ENCODE measurements at places on chromosomes 4 and X.
A peak's percentile ranks its signal among the peaks of the same experiment; 100 is the strongest.

DNA sequence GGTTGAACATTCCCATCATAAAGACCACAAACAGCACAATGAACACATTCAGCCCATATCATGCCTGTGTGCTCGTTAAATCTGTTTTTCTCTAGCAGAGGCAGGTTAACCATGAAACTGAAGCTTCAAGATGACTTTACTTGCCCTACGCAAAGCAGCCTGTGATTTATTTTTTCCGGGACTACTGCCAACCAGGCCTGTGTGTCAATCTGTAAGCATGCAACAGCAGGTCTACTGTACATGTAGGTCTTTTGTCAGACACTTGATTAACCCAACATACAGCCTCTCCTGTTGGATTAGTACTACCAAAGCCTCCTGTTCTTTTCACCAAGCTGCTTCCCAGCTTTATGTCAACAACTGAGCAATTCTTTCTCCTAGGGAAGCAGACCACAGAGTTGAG, 85.5 kb upstream of the ACSL1 start:
- DNase-seq, result no peak

DNA sequence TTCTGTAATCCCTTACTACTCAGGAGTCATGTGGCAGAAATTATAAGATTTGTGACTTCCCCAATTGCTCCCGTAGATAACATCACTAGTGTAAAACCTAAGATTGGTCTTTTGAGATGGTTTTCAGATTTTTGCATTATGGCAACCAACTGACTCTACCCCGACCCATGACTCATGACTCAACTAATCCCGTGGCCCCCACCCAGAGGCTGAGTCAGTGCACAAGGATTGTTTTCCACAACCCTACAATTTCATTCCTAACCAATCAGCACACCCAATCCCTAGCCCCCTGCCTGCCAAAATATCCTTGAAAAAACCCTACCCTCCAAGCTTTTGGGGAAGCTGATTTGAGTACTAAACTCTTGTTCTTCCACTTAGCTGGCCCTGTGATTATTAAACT, 109.4 kb upstream of the FAM9C start:
- DNase-seq, result no peak

DNA sequence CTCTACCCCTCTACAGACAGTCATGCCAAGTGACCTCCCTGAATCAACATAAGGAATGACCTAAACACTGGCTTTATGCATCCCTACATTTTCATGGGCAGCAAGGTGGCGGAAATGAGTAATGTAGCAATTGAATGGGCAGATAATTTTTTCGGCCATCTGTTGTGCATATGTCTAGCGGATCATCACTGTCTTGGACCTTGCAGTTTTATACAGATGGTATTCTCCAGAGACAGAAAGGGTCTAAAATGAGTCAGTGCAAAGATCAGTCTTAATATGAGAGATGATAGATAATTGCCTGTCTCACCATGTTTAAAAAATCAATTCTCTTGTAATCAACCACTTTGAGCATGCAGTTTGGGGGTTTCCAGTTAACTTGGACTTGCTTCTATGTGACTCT, 177.3 kb upstream of the DKK2 start:
- no peak for DNase-seq

- no peak for DNase-seq
These were observed 798.7 kb upstream of the AGA start for GRCh38 chr4:178240891-178241290.

DNA sequence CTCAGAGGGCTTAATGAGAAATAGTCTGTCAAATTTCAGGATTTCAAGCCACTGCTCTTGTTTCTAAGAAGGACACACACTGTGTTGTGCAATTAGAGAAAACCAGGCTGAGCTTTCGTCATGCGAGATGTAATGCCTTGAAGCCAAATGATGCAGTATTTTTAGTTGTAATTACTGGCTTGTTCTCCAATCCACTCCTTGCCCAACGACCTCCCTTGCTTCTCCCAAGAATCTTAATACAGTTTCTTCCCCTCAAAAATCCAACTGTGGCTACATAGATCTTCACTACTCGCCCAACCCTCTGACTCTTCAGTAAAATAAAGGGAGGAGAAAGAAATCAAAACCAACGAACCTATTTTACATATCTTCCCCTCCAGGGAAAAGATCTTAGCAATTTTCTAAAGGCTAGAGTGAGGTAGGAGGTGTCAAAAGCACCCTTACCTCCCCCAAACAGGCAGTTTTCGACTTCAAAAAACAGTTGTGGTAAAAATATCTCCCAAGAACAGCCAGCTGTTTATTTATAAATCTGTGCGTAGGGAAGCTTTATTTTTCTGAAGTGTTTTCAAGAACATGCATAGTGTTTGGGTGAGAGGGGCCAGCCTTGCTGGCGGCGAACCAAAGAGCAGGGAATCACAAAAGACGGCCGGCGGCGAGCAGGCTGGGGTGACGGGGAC, 68.7 kb downstream of the MGST2 start:
- DNase-seq, result no peak

GRCh38 chrX:22712942-22713341, 286.8 kb upstream of the DDX53 start:
- DNase-seq, result no peak

- peak; percentile 36 for DNase-seq
These were observed 192.2 kb upstream of the LEF1 start for GRCh38 chr4:108360754-108361445.

DNA sequence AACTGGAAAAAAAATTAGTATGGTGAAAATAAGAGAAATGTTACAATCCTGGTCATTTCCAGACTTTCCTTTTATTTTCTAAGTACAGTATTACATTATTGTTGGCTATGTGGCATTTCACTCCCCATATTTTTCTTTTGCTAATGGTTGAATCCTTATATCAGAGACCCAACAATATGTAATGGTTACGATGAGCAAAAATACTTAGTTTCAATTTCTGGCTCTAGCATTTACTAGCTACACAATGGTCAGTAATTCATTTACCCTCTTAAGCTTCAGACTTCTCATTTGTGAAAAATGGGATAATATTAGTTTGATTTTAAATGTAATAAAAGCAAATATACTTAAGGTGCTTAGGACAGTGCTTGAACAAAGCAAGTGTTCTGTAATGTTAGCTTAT, 942.9 kb upstream of the PABPC4L start:
- DNase-seq, result no peak

- no peak for DNase-seq
These were observed 51.4 kb downstream of the ATOH1 start for GRCh38 chr4:93879919-93880318.

- no peak for DNase-seq
These were observed 690.3 kb upstream of the FAM241A start for GRCh38 chr4:111454961-111455360.

GRCh38 chr4:73194064-73194463, 64.5 kb downstream of the ANKRD17 start:
- no peak for DNase-seq

GRCh38 chr4:76723373-76723772, 174.6 kb downstream of the SOWAHB start:
- DNase-seq, result no peak

GRCh38 chr4:85127653-85128052, 161.2 kb upstream of the WDFY3 start:
- DNase-seq, result no peak

DNA sequence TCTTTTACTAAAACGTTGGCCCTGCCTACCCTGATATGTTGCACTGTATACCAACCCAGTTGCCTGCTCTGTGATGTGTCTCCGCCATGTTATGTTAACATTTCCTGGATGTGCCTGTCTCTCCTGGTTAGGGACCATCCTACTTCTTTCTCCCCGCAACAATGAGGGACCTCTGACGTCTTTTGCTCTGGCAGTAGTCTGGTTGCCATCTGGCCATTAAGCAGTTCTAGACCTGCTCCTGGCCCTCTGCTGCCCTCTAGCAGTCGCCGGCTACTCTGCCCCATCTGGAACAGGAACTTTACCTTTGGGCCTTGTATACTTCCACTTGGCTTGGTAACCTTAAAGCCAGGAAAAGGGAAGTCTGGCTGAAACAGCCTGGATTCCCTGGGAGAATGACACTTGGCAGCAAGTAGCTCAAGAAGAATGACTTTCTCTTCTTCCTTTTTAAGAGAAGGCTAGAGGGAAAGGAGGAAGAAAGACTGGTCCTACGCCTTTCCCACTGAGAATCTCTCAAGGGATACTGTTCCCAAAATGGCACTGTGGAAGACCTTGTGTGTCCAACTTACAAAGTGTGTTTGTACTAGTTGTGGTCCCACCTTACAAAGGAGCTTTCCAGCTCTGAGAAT, 63.5 kb downstream of the GPC3 start:
- DNase-seq, result no peak

- DNase-seq, result no peak
These were observed 8.5 kb downstream of the OGT start for GRCh38 chrX:71541210-71542022.

DNA sequence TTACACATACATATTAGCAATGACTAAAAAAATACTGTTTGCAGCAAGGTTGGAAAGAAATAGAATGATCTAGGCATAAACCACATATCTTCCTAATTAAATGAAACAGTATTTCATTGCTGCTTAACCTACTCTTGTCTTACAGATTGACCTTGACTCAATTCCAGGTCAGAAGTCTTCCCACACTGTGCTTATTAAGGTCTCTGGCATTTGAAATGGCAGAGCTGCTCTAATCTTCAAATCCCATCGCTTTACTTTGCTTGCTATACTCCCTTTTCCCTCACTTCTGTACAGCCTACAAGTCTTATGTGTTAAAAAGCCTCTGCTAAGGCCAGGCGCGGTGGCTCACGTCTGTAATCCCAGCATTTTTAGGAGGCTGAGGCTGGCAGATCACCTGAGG, 424.5 kb downstream of the RPA4 start:
- DNase-seq, result no peak

- no peak for DNase-seq
These were observed 141.3 kb downstream of the PALLD start for GRCh38 chr4:168637872-168638756.

GRCh38 chrX:132474544-132475248, 14.1 kb downstream of the MBNL3 start:
- no peak for DNase-seq

DNA sequence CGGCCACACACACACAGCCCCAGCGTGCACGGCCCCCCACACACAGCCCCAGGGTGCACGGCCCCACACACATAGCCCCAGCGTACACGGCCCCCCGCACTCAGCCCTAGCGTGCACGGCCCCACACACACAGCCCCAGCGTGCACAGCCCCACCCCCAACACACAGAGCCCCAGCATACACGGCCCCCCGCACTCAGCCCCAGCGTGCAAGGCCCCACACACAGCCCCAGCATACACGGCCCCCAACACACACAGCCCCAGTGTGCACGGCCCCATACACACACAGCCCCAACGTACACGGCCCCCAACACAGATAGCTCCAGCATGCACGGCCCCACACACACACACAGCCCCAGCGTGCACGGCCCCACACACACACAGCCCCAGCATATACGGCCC, 17.6 kb downstream of the GAK start:
- DNase-seq, result no peak

DNA sequence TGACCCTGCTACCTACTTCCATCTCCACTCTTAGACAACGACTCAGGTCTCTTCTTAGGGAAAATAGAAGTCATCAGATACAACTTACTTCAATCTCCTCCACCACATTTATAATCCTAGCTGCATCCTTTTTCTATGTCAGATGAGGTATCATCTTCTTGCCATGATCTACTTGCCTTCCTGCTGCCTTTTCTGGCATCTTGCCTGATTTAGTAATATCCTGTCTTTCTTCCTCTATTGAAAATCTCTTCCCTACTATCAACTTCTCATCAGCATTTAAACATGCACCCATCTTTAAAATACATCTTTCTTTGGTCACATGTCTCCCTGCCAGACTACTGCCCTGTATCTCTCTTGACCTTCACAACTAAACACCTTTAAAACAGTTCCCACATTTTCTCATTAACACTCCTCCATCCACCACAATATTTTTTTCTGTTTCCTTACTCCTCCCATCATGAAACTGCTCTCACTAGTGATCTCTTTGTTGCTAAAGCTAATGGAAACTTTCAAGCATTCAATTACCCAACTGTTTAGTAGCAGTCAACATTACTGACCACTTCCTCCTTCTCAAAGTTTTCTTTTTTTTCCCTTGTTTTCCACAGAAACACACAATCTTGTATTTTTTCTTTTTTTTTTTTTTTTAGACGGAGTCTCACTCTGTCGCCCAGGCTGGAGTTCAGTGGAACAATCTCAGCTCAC, 100.8 kb upstream of the CXorf66 start:
- DNase-seq, result no peak

- no peak for DNase-seq
These were observed 28.2 kb downstream of the F11 start for GRCh38 chr4:186294160-186294559.

- no peak for DNase-seq
These were observed 101.6 kb downstream of the FGF16 start for GRCh38 chrX:77548751-77549150.

- no peak for DNase-seq
These were observed 14.9 kb downstream of the ADAM29 start for GRCh38 chr4:174933083-174933482.

DNA sequence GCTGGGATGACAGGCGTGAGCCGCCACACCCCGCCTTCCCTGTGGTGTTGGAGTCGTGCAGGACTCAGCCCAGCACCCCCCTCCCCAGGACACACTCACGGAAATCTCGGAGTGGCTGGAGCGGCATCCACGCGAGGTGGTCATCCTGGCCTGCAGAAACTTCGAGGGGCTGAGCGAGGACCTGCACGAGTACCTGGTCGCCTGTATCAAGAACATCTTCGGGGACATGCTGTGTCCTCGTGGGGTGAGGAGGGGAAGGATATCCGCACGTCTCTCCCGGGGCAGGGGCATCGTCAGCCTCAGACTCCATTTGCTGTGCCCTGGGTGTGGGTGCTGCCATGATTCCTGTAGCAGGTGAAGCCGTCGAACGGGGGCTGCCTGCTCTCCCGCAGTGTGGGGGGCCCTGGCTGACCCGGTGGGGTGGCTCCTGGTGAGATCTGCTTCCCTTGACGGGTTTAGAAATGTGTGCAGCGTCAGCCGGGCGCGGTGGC, 10.3 kb downstream of the PLCXD1 start:
- DNase-seq, result no peak

GRCh38 chr4:139243448-139244365, 36.3 kb downstream of the MGARP start:
- DNase-seq, result peak; percentile 43

DNA sequence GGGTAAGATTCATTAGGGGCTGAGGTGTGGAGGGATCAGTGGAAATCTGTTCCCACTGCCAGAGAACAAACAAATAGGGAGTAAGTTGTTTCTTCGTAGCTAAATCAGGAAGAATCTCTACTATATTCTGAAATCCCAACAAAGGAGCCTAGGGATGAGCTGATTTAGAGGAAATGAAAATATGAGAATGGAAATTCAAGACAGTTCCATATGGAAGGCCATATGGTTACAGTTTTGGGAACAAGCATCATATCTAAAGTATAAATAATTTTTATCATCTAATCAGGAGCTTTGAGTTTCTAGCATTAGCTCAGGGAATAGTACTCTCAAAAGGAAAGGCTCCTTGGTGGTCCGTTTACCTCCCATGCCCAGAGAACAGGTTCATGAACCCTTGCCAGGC, 218.2 kb downstream of the AASDH start:
- no peak for DNase-seq

GRCh38 chrX:108097380-108097779, 5.8 kb downstream of the ATG4A start:
- no peak for DNase-seq

GRCh38 chr4:25350561-25350960, 26.5 kb upstream of the ANAPC4 start:
- no peak for DNase-seq

GRCh38 chr4:587671-588350, 11.7 kb upstream of the TMEM271 start:
- DNase-seq, result no peak

All from smooth muscle cell of the brain vasculature (primary cell).